ENCODE measurements at places on chromosomes 13 and 19.
A peak's percentile ranks its signal among the peaks of the same experiment; 100 is the strongest.

- DNase-seq, result no peak
Observed at GRCh38 chr13:35804901-35805300, 326.3 kb downstream of the DCLK1 start.

- DNase-seq, result no peak
Observed at GRCh38 chr13:37923236-37923635, 53.7 kb upstream of the TRPC4 start.

DNA sequence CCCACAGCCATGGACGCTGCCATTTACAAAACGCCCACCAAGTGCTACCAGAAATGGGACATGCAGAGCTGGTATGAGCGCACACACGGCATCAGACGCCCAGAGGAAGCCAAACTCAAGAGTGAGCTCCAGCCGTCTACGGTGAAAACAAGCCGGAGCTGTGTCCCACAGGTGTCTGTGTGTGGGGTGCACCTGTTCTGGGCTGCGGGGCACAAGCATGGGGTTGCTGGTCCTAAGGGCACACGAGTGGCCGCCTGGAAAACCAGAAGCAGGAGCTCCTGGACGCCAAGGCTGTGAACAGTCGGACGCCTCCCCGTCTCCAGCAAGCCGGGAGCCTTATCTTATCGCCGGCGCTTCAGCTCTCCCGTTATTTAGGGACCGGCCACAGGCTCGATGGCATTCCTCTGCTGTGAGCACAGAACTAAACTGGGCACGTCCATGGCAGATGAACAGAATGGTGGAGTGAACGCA, 1.3 kb downstream of the ADPRHL1 start:
- no peak for DNase-seq

DNA sequence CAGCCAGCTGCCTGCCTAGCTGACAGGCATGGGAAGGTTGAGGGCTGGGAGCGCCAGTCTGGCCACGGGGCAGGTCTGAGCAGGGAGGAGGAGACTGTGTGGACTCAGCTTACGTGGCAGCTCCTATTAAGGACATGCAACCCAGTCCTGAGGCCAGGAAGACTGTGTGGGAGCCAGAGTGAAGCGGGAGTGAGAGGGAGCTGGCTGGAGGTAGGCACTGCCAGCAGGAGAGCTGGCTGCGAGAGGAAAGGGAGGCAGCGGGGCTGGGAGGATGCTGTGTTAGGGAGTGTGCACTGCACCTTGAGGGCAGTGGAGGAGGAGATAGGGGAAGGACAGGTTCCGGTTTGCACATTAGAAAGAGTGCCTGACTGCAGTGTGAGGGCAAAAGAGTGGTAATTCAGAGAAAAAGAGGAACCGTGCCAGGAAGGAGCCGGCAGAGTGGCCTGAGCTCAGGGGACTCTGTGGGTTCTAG, 99.2 kb downstream of the SLC7A1 start:
- peak; percentile 78 for DNase-seq

Measured in KG1 (cell line).